ENCODE measurements at places on chromosomes 1 and 21. TPM values are rescaled to one million over a fixed set of nuclear protein-coding genes. Genes with fewer than 3 reads are reported as not detected.

The APOBEC4 gene
- total RNA-seq = not detected

- DNase-seq = no peak
Observed at GRCh38 chr1:235946571-235946981, 79.9 kb upstream of the LYST start.

DNA sequence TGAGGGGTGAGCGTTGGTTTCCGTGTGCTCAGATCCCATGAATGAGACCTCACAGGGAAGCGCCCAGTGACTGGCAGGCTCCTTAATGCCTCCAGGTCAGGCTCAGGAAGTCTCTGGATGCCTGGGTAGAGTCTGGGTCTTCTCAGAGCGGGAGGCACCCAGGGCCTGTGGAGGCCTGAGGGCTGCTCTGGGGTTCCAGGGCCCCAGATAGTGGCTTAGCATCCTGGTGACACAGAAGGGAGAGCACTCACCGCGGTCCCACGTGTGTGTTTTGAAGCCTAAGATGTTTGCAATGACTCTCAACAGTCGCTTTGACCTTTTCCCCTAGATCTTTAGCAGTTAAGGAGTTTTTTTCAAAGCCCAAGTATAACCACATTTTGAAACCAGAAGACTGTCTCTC lies 25.0 kb downstream of the PRMT2 start:
- DNase-seq = no peak

GRCh38 chr1:247962911-247963588 lies 2.0 kb upstream of the OR2AK2 start:
- DNase-seq = no peak

Measured in frontal cortex (tissue), 4 donors.